ENCODE measurements at places on chromosomes 5 and 9. TPM values are rescaled to one million over a fixed set of nuclear protein-coding genes. Genes with fewer than 3 reads are reported as not detected.
A peak's percentile ranks its signal among the peaks of the same experiment; 100 is the strongest.

PCA3 gene
- 0.09 TPM for total RNA-seq

DNA sequence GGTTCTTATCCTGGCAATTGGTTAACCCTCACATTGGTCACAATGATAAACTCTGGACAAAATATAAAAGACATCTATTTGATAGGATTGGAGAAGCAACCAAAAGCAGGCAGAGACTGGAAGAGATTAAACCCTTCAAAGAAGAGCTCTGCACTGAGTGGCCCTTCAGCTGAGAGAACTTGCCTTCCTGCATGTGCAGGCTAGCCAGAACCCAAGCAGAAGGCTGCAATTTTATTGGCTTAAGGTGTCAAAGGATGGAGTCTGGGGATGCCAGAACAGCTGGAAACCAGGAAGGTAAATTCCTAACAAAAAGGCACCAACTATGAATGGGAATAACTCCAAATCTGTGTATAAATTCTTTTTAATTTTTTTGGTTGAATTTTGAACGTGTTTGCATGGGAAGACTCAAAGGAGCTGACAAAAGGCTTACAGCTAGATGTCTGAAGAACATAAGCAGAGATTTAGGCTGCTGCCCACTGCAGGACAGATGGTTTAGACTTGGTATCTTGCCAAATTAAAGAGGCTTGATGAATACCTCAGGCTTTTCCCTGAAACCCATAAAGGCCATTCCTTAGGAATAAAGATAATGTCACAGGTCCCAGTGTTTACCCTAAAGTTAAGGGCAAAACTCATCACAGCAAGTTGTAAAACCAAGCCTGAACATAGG, 66.3 kb downstream of the NR2F1 start:
- H3K27ac ChIP-seq, result no peak overlapping the region
- no peaks in the 10 kb centered on the region for H3K4me1 ChIP-seq
- no peak overlapping the region for H3K4me3 ChIP-seq
- no peaks in the 10 kb centered on the region for H3K27me3 ChIP-seq

DNA sequence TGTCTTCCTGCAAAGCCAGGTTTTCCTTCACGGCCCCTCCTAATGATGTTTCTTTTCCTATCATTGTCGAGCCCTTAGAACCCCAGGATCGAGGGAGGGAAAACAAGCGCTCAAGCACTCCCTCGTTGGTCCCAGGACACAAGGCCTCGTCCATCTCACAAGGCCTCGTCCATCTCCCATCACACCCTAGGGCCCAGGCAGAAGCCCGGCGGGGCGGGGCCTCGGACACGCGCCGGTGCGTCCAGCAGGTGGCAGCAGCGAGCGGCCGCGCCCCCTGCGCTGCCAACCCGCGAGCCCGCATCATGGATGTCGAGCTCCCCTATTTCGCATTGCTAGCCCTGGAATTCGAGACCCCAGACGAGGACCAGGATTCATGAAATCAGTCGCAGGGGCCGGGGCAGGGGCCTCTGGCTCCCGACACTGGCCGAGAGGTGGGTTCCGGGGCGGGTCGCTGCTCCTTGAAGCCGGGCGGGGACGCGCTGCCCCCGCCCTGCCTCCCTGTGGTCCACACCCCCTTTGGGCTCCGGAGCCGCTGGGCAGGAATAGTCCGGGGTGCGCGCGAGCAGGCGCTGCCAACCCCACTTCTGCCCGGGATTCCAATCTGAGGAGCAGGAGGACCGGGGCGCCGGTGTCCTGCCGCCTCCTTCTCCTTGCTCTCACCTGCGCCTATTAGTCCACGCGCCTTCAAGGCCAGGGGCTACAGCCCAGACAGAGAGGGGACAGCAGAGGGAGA, at the start of gene ABLIM3:
Gene ABLIM3 (plus strand): TSS at position 270 of the 733 bp plus-strand sequence. CDS start 603 bp downstream, outside the sequence.
- peak; percentile 81 for DNase-seq
- no peaks in the 10 kb centered on the region for H3K27me3 ChIP-seq
- H3K4me1 ChIP-seq, result peaks cover 32% of the 10 kb centered on the region
- peak within 1 kb of the TSS; percentile 72 for H3K4me3 ChIP-seq

TAF11L10 gene
- total RNA-seq, result not detected

- DNase-seq, result peak; percentile 91
- H3K27ac ChIP-seq, result no peak within 1 kb of the TSS
- no peaks in the 10 kb centered on the region for H3K36me3 ChIP-seq
- H3K4me3 ChIP-seq, result peak within 1 kb of the TSS; percentile 45
- H3K4me1 ChIP-seq, result no peaks in the 10 kb centered on the region
Measured at GRCh38 chr9:38620483-38621433, at the start of gene ANKRD18A. Gene ANKRD18A, minus strand, starts transcription at chr9:38620596. Its CDS starts 311 bp downstream, at chr9:38620285.

EGR1 gene
- total RNA-seq, result 51.2 TPM

TSSK1B gene
- not detected for total RNA-seq

DNA sequence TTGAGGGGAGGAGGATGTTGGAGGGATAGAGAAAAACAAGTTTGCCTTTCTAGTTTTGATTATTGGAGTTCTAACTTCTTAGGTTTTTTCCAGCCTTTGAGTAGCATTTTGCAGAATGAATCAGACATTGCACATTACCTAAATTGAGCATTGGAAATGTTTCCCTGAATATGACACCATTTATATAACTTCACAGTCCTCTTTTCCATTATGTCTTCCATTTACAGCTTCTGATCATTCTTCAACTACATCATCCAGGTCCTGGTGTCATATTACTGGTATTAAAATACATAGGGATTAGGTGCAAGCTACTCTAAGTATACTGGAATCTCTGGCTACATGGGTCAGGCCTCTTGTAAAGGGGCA, 286.1 kb downstream of the ARHGAP26 start:
- no peak overlapping the region for H3K27ac ChIP-seq
- H3K36me3 ChIP-seq, result no peaks in the 10 kb centered on the region
- H3K27me3 ChIP-seq, result no peaks in the 10 kb centered on the region
- no peak for DNase-seq

DNA sequence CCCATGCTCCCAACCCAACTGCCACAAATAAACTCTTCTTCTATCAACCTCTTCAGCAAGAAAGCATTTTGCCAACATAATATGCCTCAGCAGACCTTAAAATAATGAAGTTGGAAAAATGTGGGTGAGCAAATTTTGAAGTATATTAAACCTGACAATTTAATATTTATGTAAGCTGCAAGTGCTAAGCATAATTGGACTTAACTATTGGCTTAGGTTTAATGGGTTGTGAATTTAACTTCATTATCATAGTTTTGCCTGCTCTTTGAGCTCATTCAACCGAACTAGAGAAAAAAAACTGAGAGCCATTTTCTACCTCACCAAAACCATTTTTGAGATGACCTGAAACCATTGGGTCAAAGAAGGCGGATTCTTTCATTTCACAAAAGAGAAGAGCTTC, 805.5 kb upstream of the DMAC1 start:
- no peak overlapping the region for H3K4me3 ChIP-seq
- H3K36me3 ChIP-seq, result no peaks in the 10 kb centered on the region
- H3K27me3 ChIP-seq, result no peaks in the 10 kb centered on the region

ENHO gene
- total RNA-seq, result 2.5 TPM

GRCh38 chr9:107155244-107155817, 127.7 kb upstream of the RAD23B start:
- H3K27ac ChIP-seq, result no peak overlapping the region
- H3K36me3 ChIP-seq, result no peaks in the 10 kb centered on the region
- no peaks in the 10 kb centered on the region for H3K4me1 ChIP-seq
- DNase-seq, result no peak
- no peaks in the 10 kb centered on the region for H3K27me3 ChIP-seq

DNA sequence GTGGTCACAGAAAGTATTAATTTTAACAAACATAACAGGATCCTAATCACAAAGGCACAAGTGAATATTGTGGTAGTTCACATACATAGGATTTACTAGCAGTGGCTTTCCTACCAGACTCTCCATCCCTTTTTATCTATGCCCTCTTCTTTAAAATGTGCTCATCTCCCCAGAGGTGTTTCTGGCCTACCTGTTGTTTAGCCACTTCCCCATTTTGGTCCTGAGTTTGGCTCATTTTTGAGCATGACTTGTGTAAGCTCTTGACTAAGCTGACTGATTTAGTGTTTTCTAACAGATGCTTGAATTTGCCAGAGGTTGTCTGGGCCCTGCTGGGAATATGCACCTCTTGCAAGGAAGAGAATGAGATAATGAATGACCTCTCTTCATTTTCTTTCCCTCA, 517.7 kb upstream of the CLINT1 start:
- no peak overlapping the region for H3K27ac ChIP-seq
- no peaks in the 10 kb centered on the region for H3K4me1 ChIP-seq
- DNase-seq, result no peak
- H3K27me3 ChIP-seq, result no peaks in the 10 kb centered on the region

GRCh38 chr5:127993476-127993875, 90.1 kb upstream of the SLC12A2 start:
- H3K4me1 ChIP-seq, result no peaks in the 10 kb centered on the region
- H3K36me3 ChIP-seq, result no peaks in the 10 kb centered on the region

MYMK gene
- not detected for total RNA-seq

DNA sequence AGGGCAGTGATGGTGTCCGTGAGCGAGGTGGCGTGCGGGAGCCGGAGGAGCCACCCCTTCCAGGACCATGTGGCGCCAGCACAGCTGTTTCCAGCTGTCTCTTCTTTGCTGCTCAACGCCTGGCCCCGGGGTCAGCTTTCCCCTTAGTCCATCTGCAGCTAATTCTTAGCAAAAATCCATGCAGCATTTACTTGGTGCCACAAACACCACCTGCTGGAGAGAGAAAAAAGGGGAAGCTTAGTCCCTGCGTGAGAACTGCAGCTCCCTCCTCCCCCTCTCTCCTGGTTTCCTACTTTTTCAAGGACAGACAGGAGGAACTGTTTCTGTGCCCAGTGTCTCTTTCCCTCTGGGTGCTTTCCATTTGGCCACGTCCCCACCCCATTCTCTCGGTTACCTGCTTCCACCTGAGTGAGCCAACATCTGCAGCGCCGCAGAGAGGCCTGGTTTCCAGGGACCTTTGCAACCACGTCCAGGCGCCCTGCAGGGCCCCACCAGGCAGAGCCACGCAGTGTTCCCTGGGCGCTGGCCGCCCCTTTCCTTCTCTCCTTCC, 3.4 kb downstream of the SLC6A19 start:
- DNase-seq, result peak; percentile 46
- no peaks in the 10 kb centered on the region for H3K4me1 ChIP-seq
- no peaks in the 10 kb centered on the region for H3K27me3 ChIP-seq
- no peak overlapping the region for H3K4me3 ChIP-seq
- no peaks in the 10 kb centered on the region for H3K36me3 ChIP-seq

TEX48 gene
- not detected for total RNA-seq

IRX2 gene
- total RNA-seq, result not detected

GRCh38 chr9:32839013-32839885, 55.9 kb downstream of the TMEM215 start:
- no peak for DNase-seq
- no peaks in the 10 kb centered on the region for H3K27me3 ChIP-seq
- H3K4me1 ChIP-seq, result no peaks in the 10 kb centered on the region
- H3K36me3 ChIP-seq, result no peaks in the 10 kb centered on the region

DNA sequence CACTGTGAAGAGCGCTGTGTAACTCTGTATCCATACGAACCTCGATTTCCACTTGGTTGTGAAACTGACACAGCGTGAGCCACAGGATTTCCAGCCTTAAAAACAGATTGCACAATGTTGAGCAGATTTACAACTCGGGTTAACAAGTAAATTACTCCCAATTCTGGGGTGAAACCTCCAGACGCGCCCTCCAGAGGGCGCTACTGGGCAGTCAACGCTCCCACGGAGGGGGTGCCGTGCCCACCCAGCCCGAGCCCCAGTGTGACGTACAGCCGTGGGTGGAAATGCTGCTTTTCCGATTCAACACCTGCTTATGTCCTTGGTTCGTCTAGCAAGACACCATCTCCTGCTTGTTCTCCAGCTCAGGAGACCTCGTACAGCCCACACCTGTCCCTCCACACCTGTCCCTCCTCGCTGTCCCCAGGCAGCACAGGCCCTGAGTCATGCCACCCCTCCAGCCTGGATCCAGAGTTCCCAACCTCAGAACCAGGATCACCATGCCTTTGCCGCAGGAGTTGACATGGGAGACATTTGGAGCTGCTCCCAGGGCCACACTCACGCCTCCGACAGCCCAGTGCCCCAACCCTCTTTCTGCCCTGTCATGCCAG, 34.4 kb upstream of the SLC6A3 start:
- peak; percentile 50 for DNase-seq
- no peaks in the 10 kb centered on the region for H3K36me3 ChIP-seq

- peak; percentile 48 for DNase-seq
- H3K4me3 ChIP-seq, result peak within 1 kb of the TSS; percentile 37
- H3K36me3 ChIP-seq, result no peaks in the 10 kb centered on the region
- no peaks in the 10 kb centered on the region for H3K4me1 ChIP-seq
Measured at GRCh38 chr9:122370869-122371755, at the start of gene PTGS1. Gene PTGS1, plus strand, starts transcription at chr9:122371024. Its CDS starts 61 bp downstream, at chr9:122371085.

DNA sequence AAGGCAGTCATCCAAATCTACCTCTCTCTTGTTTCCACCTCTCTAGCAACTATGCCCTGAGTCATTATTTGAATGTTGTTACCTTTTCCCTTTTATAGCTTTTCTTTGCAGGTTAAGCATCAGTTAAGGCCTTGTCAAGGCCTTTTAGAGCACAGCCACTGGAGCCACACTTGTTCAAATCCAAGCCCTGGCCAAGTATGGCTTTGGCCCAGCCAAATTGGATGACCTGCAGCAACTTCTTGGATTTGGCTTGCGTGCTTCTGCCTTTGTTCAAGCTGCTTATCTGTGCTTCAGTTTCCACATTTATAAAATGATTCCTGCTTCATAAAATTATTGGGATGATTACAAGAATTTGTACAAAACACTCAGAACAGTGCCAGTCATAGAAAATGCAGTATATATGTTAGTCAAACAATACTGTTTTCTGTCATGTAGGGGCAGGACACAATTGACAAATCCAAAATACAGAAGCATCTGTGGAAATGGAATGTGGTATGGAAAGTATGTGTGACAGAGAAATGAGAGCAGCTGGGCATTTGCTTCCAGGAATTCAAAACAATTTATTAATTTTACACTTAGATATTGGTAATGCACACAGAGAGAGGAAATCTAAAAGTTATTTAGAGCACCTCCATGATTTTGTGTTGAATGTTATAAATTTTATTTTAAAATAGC, 17.9 kb upstream of the RLN1 start:
- H3K4me1 ChIP-seq, result no peaks in the 10 kb centered on the region
- no peaks in the 10 kb centered on the region for H3K36me3 ChIP-seq
- DNase-seq, result no peak
- H3K27ac ChIP-seq, result no peak overlapping the region
- H3K4me3 ChIP-seq, result no peak overlapping the region

DNA sequence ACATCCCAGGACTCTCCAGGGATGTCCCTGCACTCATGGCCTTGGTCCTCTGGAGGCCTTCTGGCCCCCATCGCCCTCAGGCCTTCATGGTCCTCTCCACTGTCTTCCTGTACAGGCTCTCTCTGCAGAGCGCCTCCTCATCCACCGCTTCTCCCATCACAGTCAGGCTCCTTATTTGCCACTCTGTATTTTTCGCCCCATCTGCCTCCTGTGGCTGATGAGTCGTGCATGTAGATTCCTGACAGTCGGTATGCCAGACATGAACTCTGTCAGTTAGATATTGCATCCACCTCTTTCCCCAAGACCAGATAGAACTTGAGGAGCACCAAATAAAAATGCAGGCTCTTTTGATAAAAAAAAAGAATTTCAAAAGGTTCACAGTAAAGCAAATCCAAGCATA, 362.8 kb downstream of the IRX1 start:
- DNase-seq, result no peak
- H3K4me1 ChIP-seq, result no peaks in the 10 kb centered on the region
- no peak overlapping the region for H3K27ac ChIP-seq
- H3K27me3 ChIP-seq, result no peaks in the 10 kb centered on the region
- no peaks in the 10 kb centered on the region for H3K36me3 ChIP-seq

Data from right lobe of liver (tissue), 6 donors.